ENCODE measurements at places on chromosomes 11 and 22.

- DNase-seq, result no peak
Measured at GRCh38 chr11:118734031-118734430, 54.6 kb upstream of the TREH start.

GRCh38 chr11:111978028-111978771, 41.1 kb downstream of the DIXDC1 start:
- no peak for DNase-seq

GRCh38 chr11:64341851-64342791, 2.1 kb downstream of the CCDC88B start:
- DNase-seq, result peak; percentile 95

DNA sequence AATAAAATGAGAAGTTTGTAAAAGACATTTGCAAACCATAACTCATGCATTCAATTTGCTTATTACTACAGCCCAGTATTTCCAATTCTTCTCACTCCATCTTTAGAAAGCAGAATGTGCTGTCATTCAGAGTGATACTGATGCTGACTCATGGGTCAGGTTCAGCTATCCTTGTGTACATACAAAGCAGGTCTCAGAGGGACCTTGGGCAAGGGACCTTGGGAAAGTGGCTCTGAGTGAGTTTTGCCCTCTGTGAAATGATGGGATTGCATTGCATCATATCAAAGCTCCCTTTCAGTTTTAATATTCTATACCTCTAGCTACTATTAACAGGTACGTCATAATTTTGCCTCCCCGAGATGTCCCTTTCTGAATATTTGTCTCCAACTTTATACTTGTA, 848.7 kb downstream of the OPCML start:
- no peak for DNase-seq

DNA sequence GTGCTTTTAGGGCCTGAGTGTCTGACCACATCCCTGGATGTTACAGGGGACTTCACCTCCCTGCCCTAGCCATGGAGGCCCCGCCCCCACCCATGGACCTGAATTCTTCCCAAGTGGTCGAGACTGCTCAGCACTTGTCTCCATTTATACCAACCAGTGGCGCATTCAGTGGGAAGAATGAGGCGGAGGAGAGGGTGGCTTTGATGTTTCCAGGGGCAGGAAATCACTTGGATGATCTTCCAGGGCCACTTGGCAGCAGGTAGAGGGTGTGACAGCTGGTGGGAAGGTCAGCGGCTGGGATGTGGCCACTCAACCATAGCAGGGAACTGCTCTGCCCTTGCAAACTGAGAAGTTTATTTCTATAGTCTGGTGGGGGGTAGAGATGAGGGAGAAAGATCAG, 155.1 kb upstream of the BLID start:
- no peak for DNase-seq

DNA sequence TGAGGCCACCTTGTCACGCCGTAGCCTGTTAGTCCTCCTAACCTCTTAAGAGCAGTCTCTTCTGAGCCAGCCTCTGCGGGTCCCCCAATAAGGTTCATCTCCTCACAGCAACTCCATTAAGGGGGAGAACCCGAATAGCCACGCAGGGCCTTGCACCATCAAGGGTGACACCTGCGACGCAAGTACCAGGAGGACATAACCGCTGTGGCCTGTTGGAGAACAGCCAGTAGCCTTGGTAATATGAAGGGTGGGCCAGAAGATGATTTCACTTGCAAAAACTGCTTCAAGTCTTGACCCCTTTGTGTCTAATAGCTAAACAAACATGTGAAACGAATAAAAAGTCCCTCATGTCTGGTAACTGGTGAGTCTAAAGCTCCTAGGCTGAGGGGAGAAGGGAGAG, 14.8 kb downstream of the ARFGAP2 start:
- no peak for DNase-seq

GRCh38 chr11:128757886-128758612, 64.2 kb downstream of the FLI1 start:
- DNase-seq, result no peak

DNA sequence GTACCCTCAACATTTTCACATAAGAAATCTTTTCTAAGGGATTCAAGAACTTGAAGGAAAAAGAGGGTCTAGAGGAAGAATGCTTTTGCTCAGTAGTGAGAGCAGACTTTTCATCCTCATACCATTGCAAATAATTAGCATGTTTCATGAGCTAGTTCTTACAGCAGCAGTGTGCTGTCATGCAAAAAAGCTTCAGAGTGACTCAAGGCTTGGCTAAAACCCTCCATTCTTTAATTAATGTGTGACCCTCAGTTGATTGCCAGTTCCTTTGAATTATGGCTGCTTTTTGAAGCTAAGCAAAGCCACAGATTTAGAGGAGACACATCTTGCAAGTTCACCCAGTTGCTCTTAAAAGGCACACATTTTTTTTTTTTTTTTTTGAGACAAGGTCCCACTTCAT, 36.6 kb upstream of the PCF11 start:
- DNase-seq, result no peak

- DNase-seq, result no peak
Measured at GRCh38 chr22:26429458-26430286, 612 bp downstream of the ASPHD2 start.

GRCh38 chr22:46911346-46911745, 148.9 kb downstream of the TBC1D22A start:
- DNase-seq, result no peak

DNA sequence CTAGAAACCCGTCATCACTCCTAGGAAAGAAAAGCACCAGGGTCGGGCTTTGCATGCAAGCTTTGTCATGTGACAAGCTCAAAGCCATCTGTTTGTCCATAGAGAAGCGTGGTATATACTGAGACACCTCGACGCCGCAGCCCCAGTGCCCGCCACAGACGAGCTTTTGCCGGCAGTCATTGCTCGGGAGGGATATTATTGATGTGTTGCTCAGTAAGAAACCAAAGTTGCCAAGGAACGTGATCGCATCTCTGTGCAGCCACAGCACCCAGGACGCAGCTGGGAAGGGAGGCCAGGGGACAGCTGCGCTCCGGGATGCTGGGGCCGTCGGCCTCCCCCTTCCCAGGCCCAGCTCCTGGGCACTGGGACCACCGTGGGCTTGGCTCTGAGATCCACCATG, 89.5 kb upstream of the KCNQ1OT1 start:
- DNase-seq, result no peak

DNA sequence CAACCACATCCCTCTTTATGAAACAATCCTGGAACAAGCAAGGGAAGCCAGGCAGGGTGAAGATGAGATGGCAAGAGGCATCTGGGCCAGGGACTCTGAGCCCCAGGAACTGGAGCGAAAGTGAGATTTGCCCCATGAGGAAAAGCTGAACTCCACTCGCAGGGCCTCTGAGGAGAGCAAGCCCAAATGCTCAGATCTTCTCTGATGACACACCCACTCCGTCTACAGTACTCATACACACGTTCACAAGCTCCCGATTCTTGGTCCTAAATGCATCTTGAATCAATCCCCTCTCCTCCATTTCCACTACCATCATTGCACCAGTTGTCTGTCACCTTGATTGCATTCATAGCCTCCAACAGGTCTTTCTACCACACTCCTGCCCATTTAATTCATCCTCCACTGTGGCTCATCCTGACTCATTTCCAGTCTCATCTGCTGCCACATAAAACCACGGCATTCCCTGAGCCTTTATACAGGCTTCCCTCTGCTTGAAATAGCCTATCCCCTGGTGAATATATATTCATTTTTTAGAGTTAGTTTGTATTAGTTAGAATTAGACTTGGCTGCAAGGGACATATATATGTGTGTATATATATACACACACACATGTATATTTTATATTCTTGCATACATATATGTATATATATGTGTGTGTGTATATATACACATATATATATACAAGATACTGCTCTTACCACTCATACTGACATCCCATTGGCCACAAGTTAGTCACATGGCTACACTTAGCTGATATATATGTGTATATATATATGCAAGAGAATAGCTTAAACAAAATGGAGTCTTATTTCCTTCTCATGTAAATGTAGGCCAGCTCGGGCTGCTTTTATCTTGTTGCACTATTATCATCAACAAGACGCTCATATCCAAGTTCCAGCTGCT, 1.4 kb upstream of the APOA5 start:
- no peak for DNase-seq

DNA sequence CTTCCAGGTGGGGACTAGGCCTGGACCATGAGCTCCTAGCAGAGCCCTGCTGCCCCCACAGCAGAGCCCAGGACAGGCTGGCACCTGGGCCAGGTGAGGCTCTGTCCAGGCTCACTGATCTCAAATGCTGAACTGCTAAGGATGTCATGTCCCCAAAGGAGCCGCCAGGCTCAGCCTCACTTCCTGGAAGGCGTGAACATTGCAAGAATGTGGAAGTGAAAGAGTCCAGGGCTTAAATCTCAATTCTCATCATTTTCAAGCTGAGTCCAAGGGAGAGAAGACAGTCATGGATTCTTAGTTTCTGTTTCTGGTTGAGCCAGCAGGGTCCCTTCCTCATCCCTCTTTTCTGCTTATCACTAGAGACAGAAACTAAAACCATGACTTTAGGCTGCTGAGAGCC, 5.0 kb downstream of the ASCL2 start:
- peak; percentile 88 for DNase-seq

DNA sequence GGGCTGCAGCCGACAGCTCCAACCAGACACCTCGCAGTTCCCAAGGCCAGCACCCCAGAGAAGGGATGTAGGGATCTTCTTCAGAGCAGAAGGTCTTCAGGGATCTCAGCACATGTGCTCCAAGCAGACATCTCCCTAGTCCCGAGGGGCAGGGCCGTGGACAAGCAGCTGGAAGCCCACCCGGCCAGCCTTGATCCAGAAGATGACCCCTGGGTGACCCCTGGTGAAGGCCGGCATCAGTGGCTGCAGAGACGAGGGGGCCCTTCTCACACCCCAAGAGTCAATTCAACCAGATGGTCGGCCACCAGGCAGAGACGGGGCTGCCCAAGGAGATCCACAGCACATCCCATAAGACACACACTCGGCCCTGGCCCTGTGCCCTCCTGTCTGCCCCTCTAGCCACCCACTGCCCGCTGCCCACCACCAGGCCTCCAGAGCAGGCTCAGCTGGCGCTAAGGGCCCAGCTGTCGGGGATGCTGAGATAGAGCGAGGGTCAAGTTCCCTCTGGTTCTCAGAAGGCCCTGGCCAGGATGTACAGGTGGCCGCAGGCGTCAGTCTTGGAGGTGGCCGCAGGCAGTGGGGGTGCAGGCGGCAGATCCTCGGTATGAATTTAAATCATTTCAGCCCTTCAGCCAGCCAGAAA, 168.3 kb downstream of the BRD1 start:
- no peak for DNase-seq

DNA sequence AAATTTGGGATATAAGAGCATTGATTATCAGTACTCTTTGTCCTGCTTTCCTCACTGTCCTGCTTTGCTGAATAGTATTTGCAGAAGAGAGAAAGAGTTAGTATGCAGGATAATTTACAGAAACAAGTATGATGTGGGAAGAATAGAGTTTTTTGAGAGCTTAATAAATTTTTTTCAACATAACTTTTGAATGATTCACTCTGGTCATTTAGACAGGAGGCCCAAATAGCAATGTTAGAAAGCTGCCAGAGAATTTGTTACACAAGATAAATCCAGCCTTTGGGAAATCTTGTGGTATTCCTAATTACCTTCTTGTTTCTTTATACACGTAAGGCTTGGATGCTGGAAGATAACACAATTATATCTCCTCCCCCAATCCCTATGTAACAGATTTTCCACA, 484.6 kb downstream of the CNTN5 start:
- DNase-seq, result no peak

DNA sequence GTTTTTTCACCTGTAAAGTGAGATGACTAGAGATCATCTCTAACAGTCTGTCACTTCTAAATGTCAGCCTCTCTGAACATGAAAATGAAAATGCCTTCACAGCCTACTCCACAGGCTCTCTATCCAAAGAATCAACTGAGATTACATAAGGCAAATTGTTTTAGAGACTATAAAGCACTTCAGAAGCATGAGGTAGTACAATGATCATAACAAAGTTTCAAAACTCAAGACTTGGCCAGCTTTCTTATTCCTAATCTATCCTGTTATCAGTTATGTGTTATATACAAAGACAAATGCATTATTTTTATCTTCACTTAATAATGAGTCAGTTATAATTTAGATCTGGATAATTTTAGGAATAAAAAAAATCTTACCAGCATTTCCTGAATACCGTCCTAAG, 20.3 kb upstream of the CEP126 start:
- DNase-seq, result no peak

- no peak for DNase-seq
Measured at GRCh38 chr11:62567018-62567633, 6.6 kb downstream of the EEF1G start.

DNA sequence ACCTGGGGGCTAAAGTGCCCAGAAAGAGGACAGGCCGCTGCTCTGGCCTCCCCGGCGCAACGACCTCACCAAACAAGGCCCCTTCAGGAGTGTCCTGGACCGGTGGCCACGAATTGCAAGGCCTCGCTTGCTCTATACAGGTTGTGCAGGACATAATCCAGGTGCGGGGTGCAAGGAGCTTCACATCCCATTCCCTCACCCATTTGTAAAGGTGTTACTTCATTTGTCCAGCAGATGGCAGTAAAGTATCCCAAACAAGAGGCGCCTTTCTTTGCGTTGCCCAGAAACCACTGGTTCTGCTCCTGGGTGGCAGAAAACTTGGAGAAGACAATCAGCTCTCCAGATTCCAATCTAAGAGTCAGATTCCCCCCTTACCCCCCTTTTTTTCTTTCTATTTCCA, 35.9 kb upstream of the PRDM11 start:
- peak; percentile 87 for DNase-seq

GRCh38 chr11:60970369-60970774, 1.1 kb upstream of the CD6 start:
- peak; percentile 83 for DNase-seq

- DNase-seq, result no peak
Measured at GRCh38 chr11:57647372-57647771, 2.3 kb downstream of the YPEL4 start.

GRCh38 chr11:533586-534395, 1.6 kb downstream of the HRAS start:
- no peak for DNase-seq

DNA sequence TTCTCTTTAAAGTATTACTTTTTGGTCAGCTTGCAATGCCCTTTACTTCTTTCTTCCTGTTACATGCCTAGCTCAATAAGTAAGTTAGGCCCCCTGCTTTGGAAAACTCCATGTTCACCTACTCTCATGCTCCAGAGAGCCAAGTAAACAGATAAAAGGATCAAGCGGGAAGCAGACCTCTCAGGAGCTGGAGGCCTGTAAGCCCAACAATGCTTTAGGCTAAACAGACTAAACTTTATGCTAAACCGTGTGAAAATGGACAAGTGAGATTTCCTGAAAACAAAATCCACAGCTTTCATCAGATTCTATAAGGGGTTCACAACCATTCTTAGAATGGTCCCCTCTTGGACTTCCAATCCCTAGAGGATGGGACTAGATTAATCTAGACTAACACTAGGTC, 40.2 kb downstream of the CELF1 start:
- no peak for DNase-seq

GRCh38 chr11:117438371-117439000, 110.8 kb downstream of the CEP164 start:
- DNase-seq, result no peak

DNA sequence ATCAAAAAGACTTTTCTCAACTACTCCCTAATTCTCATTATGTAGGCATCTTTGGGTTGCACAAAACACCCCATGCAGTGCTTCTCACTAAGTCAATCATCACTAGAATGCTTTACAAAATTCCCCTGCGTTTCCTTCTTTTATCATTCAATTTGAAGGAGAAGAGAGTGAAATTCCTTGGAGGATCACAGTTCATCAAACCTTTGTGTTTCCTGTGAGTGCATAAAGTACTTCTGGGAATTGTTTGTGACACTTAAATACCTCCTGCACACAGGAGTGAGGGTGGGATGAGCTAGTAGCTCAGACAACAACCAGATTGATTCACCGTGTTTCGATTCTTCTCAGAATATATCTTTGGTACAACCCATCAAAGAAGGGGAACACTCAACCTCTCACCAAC, 3.7 kb upstream of the OR5AR1 start:
- DNase-seq, result no peak
